ENCODE measurements at places on chromosomes 3 and 15.

- no peak for DNase-seq
Observed at GRCh38 chr3:8489278-8489792, 12.3 kb upstream of the LMCD1 start.

DNA sequence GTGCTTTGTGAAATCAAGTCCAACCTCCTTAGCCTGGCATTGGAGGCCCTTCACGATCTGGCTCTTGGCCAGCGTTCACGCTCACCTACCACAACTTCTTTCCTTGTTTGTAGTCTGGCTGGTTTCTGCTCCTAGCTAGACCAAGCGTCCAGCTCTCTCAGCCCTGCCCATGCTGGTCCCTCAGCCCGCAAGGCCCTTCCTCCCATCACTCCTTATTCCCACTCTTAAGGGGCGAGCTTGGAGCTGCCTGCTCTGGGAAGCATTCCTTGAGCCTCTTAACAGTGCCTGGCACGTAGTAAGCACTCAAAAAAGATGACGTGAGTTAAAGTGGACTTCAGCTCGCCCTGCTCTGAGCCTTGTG lies 8.7 kb downstream of the SLC6A6 start:
- DNase-seq = no peak

DNA sequence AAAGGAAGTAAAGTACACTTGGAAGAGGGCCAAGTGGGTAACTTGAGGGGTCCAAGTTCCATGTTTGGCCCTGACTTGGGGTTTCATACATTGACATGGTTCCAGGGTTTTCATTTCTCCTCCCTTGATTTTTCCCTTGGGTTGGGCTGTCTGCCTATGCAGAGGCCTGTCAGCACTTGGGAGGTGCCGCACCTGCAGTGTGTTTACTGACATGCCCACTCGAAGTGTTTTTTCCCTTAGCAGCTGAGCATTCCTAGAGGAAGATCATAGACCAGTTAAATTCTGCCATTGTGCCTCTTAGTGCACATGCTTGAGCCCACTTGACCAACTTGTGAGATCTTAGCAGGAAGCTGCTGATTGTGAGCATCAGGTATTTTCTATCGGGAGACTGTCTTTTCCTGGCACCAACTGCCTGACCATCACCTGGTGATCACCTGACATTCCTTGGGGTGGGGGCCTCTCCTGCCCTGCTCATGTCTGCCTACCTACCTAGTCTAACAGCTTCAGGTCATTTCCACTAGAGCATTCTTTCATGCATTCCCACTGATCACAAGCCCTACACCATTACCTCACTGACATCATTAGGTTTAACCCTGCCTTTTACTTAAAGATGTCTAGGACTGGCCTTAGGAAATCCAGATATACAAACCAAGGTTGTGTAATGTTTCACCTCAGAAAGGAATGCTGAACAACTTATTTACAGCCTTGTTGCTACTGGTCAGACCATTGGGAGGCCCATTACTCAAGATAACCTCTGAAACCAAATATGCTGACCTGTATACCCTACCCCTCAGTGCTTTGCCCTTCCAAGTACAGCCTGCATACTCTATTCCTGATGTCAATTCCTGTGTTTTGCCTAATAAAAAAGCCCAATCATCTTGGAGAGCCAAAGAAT lies 68.3 kb downstream of the CD47 start:
- no peak for DNase-seq

DNA sequence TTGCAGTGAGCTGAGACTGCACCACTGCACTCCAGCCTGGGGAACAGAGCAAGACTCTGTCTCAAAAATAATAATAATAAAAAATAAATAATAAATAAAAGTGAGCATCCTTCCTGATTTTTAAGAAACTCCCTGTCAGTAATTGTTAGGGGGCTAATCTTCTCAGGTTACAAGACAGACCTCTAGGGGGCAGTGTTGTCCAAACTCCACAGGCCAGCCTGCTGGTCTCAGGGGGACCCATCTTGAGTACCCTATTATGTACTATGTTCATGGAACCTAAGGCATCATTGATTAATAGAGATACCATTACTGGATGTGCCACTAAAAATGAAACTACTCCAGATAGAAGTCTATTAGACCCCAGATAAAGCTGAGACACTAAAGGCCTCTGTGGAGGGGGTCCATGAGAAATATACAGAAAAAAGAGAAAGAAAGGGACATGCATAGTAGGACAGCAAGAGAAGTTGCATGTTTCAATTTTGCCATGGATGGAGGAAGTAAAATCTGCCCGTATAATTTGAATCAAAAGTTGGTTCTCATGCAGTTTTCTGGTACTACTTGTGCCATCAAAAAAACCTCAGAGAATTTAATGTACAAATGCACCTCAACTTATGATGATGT lies 85.5 kb upstream of the CDV3 start:
- DNase-seq = no peak

DNA sequence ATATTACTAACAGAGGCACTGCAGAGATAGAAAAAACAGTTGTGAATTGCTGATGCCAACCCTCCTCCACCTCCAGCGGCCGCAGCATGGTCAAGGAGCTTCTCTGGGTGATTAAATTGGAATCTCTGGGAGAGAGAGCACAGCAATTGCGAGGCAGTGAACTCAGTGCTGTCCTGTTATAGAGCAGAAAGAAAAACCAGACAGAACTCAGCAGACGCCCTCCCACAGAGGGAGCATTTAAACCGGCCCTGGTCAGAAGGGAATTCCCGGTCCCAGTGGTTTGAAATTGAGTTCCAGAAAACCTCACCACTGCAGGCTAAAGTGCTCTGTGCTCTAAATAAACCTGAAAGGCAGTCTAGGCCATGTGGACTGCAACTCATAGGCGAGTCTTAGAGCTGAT lies 175.4 kb downstream of the SQOR start:
- no peak for DNase-seq

GRCh38 chr3:67593761-67594234 lies 60.6 kb downstream of the SUCLG2 start:
- no peak for DNase-seq

GRCh38 chr3:142963234-142963515 lies 299 bp downstream of the PAQR9 start:
- no peak for DNase-seq

DNA sequence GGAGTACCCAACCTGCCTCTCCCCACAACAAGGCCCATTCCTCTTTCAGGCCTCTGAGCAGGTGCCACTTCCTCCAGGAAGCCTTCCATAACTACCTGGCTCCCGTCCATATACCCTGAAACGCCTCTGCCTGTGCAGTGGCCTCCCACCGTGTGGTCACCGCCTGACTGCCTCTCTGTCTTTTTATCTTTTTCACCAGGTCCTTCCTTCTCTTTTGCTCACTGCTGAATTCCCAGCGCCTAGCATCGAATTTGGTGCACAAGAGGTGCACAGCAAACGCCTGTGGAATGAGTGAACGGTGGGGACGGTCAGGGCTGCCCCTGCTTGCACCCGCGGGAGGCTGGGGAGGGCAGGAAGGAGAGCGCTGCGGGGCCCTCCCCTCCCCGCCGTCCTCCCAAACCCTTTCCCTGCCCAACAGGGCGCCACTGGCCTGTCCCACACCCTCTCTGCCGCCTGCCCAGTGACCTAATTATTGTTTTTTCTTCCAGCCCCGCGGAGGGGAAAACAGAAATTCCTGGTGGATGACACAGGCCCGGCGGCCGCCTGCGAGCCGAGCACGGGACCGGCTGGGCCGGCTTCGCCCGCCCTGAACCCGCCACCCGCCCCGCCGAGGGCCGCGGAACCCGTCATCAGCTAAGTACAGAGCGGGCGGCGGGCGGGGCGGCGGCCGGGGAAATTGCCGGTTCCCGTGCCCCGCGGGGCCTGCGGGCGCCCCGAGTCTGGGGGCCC lies 140.1 kb downstream of the SMAD6 start:
- DNase-seq = no peak

Measured in SK-N-DZ (cell line).